Activated naive CD4-positive, alpha-beta T cell treated with anti-CD3 and anti-CD28 coated beads, Interleukin-2, amount 50 U/mL, for 72 hours (primary cell): ENCODE measurements at places on chromosomes 3 and 15.
A peak's percentile ranks its signal among the peaks of the same experiment; 100 is the strongest.

GRCh38 chr3:105367063-105367405 is 325 bp downstream of the ALCAM start:
- peak; percentile 60 for DNase-seq

GRCh38 chr15:62503451-62503850 is 338.4 kb upstream of the C2CD4B start:
- DNase-seq: no peak

DNA sequence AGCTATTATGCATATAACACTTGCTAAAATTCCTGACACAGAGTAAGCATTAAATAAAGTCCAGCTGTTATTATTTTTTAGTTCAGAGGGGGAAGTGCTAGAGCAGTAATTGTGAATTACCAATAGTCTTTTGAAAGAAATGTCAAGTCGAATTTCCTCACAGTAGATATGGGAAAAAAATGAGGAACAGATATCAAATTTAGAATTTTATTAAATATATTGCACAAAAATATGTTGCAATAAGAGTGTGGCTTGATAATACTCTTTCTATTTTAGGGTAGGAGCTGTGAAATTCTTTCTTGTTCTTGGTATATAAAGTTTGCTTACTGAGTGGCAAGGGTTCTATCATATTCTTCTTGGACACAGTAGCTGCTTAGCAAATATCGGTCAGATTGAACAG is 181.3 kb downstream of the NFKBIZ start:
- no peak for DNase-seq

DNA sequence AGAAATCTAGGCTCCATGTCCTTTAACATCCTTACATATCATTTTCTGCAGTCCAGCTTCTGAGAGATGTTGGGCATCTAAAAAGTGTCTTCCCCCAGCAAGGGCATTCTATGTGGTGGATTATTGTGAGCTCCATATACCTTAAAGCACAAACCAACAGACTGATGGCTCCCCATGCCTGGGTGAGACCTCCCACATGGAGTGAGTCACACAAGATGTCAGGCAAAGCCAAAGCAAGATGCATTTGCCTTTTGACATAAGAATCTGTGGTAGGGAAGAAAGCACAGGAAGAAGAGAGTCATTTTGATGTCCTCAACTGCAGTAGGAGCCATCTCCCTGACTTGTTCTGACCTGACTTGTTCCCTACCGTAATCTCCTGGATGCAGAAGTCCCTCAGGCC is 238.7 kb upstream of the EIF1B start:
- no peak for DNase-seq

DNA sequence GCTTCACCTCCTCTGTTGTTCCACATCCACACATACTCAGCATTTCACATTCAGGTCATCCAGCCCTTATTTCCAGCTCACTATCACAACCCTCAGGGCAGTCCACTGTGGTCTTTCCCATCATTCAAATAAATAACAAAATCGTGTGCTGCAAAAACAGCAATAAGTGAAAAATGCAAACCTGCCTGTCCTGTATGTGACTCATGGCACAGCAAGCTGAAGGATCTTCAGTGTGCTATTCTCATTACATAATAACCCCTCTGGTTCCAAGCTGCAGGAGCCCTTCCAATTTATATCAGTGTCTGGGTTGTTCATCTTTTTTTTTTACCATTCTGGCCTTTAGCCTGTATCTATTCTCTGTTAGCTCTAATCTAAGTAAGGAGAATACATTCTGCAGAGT is 185.3 kb upstream of the UBE2E2 start:
- no peak for DNase-seq

GRCh38 chr3:183493296-183494045 is 62.0 kb downstream of the KLHL6 start:
- DNase-seq: no peak

GRCh38 chr3:119663885-119664284 is 3.5 kb upstream of the POPDC2 start:
- DNase-seq: no peak

- no peak for DNase-seq
Observed at GRCh38 chr3:154209499-154209898, 88.3 kb downstream of the ARHGEF26 start.

DNA sequence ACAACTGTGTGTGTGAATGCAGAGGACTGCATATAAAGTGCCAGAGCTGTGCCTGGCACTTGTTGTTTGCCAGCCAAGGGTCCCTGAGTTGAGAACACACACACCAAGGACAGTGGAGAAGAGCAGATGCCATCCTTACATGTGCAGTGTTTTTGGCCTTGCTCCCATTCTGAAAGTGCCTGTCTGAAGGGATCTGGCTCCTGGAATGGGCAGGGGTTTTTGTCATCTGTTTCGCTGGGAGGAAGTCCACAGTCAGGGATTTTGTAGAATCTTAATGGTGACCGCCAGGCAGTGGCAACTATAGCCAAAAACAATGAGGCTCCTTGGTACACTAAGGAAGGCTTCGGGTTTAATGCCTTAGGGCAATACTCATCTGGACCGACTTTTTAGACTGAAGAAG is 63.7 kb downstream of the DUT start:
- DNase-seq: no peak

- no peak for DNase-seq
Observed at GRCh38 chr3:114775395-114775794, 371.7 kb downstream of the ZBTB20 start.

- no peak for DNase-seq
Observed at GRCh38 chr3:156643729-156644389, 30.5 kb upstream of the TIPARP start.

- no peak for DNase-seq
Observed at GRCh38 chr3:151722856-151723255, 10.9 kb upstream of the AADACL2 start.

- no peak for DNase-seq
Observed at GRCh38 chr3:45583021-45583851, 11.3 kb upstream of the LIMD1 start.

DNA sequence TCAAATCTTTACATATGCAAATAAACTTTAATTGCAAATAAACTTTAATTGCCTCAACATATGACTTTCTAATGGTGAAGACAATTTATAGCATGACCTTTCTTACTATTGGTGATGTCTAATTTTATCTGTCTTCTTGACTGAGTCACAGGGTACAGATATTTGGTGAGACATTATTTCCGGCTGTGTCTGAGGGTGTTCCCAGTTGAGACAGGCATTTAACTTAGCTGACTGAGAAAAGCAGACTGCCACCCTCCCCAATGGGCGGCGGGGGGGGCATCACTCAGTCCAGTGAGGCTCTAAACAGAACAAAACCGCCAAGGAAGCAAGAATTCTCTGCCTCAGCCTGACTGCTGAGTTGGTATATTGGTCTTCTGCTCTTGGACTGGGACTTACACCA is 160.0 kb downstream of the TBL1XR1 start:
- no peak for DNase-seq

DNA sequence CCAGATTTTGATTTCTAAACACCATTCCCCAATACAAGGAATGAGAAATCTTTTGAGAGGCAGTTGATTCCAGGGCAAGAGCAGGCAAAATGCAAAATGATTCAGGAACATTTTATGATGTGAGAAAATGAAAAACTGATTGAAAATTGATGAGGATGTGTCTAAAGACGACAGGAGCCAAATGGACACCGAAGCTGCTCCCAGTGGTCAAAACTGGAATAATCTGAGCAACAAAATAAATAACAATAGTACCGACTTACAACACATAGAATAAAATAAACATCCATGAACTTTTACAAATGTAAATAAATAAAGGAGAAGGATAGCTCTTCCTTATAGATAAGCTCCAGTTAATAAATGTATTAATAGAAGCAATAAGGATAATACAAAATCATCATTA is 186.8 kb downstream of the OCA2 start:
- no peak for DNase-seq

DNA sequence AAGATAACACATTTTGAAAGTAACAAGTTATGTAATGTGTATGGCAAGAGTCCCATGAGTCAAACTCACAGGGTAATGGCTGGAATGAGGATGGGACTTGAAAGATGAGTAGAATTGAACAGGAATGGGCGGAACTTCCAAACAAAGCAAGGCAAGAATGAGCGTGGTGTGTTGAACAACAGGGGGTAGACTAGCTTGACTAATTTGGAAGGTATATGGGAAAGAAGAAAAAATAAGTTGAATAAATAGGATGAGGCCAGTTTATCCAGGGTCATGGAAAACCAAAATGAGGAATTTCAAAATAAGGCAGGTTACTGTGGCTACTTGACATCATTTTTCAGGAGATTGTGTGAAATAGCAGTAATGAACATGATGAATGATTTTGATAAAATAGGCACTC is 2.5 kb upstream of the DPH6 start:
- no peak for DNase-seq

GRCh38 chr3:30513374-30514152 is 92.8 kb upstream of the TGFBR2 start:
- no peak for DNase-seq

DNA sequence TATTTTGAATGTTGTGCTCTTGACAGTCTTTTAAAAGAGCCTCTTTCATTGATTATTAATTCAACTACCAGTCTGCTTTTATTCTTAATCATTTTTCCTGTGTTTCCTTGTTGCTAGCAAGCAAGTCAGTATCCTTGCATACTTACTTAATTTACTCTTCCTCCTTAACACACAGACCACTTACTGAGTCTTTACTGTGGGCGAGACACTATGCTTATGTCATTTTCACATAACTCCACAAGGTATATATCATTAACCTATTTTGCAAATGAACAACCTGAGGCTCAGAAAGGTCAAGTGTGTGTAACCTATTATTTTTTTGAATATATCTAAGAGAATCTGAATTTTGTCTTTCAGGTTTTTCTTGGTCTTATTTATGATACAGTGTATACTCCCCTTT is 130.9 kb downstream of the WDR76 start:
- DNase-seq: no peak

DNA sequence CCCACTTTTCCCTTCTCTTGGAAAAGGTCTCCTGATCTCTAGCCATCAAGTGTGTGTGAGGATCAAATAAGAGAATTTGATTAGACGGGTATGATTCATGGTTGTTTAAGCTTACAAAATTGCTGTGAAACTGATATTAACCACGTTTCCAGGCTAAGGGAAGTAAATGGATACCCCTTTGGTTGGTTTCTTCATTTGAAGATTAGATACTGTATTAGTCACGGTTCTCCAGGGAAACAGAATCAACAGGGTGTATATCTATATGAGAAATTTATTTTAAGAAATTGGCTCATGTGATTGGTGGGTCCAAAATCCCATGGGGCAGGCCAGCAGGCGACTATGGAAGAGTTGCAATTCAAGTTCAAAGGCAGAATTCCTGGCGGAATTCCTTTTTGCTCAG is 112.7 kb upstream of the SELENOK start:
- no peak for DNase-seq

DNA sequence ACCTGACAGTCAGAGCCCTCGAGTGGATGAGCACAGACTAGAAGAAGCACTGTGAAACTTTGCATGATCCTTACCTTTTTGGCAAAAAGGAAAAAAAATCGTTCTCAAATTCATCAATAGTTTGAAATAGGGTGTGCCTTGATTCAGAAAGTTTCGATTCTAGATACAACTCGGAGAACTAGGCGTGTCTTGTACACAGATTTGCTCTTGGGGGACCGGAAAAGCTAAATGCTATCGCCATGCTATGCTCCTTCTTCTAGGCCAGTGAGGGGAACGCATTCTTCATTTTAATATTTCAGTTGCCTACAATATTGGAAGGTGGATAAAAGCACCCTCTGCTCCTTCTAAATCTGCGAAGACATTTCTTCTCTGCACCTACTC is 25.0 kb downstream of the CD86 start:
- DNase-seq: no peak

DNA sequence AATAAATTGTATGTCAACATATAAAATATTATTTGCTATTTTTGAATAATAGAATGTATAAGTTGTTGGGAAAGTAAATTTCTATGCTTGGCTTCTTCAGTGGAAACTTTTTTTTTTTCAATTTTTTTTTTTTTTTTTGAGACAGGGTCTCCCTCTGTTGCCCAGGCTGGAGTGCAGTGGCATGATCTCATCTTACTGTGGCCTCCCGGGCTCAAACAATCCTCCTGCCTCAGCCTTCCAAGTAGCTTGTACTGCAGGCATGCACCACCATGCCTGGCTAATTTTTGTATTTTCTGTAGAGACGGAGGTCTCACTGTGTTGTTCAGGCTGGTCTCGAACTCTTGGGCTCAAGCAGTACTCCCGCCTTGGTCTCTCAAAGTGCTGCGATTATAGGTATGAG is 16.8 kb downstream of the MBNL1 start:
- DNase-seq: no peak

DNA sequence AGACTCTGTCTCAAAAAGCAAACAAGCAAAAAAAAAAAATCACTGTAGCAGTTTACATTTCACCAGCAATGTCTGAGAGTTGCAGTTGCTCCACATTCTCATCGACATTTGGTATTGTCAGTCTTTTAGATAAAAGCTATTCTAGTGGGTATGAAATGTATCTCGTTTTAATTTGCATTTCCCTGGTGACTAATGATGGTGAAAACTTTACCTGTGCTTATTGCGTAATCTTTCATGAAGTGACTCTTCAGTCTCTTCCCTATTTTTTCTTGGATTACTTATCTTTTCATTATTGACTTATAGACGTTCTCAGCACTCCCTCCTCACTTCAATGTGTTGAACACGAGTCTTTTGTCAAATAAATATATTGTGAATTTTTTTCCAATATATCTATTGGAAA is 37.2 kb upstream of the CLSTN2 start:
- no peak for DNase-seq

DNA sequence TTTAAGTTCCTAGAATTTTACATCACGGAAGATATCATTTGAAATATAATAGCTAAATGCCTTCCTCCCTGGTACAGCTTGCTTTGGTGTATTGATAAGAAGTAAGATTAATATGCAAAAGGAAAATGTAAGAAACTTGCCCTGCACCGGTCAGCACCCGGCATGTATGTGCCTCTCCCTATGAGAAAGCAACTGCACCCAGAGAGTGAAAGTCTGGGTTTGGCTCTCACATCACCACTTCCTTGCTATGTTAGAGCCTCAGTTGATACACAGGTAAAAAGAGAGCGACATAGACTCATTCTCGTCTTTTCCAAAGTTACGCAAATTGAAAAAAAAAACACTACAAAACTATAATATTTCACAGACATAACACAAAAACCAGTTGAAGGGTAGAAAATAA is 96.7 kb downstream of the FOXP1 start:
- no peak for DNase-seq

- no peak for DNase-seq
Observed at GRCh38 chr3:151686257-151686656, 47.5 kb upstream of the AADACL2 start.

GRCh38 chr3:31880020-31880419 is 101.0 kb downstream of the OSBPL10 start:
- no peak for DNase-seq
